ENCODE measurements at places on chromosomes 16 and 17.
A peak's percentile ranks its signal among the peaks of the same experiment; 100 is the strongest.

DNA sequence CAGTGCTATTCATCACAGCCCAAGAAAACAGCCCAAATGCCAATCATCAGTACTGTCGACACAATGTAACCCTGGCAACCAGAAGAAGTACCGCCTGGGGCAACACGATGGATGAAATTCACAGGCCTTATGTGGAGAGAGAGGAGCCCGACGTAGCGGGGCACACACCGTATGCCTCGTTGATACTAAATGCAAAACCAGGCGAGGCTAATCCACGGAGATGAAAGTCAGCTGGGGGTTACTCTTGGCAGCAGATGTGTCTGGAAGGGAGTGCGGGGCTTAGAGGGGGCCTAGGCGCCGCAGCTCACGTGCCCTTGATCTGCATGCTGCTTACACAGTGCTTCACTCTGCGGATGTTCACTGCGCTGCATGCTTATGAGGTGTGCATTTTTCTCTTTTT, 29.8 kb downstream of the ITGAE start:
- no peak for DNase-seq

GRCh38 chr16:88939972-88940861, 36.8 kb downstream of the CBFA2T3 start:
- no peak for DNase-seq

DNA sequence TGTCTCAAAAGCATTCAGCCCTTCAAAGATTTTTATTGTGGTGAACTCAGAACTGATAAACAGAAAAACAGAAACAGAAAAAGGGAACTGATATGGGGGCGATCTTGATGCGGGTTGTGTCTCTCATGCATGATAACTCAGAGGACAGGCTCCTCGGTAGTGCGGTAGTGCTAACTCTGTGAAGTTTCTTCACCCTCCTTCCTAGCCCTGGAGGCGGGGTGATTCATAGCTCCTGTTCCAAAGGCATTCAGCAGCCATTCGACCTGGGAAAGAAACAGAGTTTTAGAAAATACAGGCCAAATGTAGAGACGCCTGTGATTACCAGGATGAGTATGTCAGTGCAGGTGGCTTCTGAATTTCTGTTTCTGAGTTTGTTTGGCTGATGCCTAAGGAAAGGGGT, 5.5 kb upstream of the MAF start:
- no peak for DNase-seq

- DNase-seq = no peak
Measured at GRCh38 chr16:88064011-88064888, 113.0 kb downstream of the BANP start.

DNA sequence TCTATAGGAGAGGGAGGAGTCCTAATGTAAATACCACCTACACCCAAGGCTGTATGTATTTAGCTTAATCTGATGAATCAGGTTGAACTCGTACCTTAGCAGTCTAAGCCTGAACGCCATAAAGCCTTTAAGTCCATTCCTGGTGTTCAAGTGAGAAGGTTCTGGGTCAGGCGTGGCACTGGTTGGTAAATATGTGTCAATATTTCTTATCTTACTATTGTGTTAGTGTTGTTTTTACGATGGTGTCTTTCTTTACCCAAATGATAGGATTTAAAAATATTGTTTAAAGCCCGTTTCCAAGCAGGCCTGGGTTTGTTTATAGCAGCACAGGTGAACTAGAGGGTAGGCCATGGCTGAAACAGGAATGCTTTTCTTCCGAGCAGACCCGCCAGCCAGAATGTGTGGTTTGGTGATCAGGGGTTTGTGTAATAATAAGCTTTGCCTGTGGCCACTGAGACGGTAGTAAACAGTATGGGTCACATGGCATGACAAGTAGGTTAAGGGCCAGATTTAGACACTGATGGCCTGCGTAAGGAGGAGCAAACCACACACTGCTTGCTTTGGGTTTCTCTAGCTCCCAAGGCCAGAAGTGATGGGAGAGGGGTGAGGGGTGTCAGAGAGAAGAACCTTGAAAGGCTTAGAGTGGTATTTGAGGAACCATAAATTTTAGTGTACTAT, 3.3 kb downstream of the TMEM94 start:
- DNase-seq = no peak

- DNase-seq = no peak
Measured at GRCh38 chr16:58011652-58012051, 10.4 kb downstream of the USB1 start.

GRCh38 chr16:29112755-29113347, 128.0 kb downstream of the LAT start:
- no peak for DNase-seq

DNA sequence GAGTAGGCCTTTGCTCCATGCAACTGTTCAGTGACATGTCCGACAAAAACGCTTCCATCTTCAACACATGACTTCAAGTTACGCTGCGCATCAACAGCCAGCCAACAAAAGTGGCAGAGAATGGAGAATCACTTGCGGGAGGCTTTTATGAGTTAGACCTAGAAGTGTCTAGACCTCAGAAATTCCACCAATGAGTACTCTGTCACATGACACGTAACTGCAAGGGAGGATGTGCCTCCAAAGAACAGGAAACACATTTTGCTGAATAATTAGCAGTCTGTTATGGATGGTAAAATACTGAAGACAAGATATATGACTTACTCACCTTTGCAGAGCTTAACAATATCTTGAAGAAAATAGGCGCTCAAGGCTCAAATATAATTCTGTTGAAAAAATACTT, 62.1 kb downstream of the MYO1D start:
- DNase-seq = no peak

DNA sequence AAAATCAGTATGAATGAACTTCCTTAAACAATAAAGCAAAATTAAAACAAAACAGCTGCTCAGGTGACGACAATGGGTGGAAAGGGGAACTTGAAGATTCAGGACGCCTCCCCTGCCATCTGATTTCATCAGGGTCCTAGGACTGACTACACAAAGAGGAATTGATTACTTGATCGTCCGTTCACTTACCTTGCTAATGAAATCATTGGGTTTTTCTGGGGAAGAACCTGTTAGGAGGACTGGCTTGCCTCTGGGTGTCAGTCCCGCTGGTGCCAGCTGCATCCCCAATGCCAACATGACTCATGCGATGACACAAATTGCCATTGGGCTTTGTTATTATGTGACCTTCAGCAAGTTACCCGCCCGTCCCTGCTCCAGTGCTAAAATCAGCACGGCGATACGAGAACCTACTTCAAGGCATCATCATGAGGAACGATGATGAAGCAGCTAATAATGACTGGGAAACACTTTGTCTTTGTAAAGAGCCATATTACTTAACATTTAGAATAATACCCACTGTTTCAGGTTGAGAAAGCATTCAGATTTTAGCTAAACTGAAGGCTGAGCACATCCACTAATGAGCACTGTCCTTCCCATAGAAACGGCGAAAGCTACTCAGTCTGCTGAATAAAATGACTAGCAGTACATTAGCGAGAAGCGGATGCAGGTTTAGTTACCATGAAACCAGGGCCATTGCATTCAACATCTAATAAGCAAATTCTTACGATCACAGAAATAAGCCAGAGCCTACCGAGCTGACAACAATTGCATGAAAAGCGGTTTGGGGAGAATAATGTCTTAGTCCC, 139.4 kb downstream of the ZFHX3 start:
- DNase-seq = peak; percentile 45

GRCh38 chr17:59361386-59361785, 29.9 kb downstream of the YPEL2 start:
- DNase-seq = no peak

- peak; percentile 74 for DNase-seq
Measured at GRCh38 chr16:84647828-84648594, at the start of gene KLHL36. Gene KLHL36, plus strand, starts transcription at chr16:84648511. Its CDS starts 2,357 bp downstream, at chr16:84650868.

DNA sequence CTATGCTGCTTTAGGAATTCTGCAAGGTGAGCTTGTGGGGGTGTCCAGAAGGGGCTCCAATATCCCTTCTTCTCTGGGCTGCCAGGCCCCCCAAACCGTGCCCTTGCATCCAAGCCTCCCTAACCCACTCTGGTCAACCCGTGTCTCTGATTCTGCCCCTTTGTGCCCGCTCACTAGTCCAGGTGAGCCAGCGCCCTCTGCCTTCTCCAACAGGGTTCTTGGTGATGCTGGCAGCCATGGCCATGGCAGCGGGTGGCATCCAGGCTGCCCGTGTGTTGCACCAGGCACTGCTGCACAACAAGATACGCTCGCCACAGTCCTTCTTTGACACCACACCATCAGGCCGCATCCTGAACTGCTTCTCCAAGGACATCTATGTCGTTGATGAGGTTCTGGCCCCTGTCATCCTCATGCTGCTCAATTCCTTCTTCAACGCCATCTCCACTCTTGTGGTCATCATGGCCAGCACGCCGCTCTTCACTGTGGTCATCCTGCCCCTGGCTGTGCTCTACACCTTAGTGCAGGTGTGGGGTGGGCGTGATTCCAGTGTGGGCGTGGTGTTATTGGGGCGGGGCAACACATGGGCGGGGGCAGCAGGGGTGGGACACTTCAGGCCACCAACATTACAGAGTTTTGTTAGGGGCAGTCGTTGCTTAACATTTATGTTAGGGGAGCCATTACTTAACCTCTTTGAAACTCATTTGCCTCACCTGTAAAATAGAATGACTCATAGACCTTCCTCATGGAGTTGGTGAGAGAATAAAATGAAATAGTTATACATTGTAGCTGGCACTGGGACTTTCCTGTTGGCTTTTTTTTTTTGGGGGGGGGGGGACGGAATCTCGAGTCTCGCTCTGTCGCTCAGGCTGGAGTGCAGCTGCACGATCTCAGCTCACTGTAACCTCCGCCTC, 31.4 kb downstream of the ANKRD40 start:
- DNase-seq = no peak

DNA sequence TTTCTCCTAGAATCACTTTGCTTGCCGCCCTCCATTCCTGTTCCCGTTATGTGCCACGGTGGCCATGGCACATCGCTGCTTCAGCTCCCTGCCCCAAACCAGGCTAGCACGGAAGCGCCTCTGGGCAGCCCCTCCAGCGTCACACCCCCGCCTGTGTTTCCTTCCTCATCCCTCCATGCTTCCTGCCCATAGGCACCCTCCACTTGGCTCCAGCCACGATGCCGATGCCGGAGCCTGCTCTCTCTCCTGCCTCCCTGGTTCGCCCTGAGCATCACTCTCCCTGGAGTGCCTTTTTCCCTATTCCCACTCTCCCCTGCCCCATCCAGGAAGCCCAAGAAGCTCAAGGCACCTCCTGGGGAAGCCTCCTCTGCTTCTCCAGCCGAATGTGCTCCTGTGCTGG, 3.2 kb upstream of the ARHGAP23 start:
- DNase-seq = no peak

DNA sequence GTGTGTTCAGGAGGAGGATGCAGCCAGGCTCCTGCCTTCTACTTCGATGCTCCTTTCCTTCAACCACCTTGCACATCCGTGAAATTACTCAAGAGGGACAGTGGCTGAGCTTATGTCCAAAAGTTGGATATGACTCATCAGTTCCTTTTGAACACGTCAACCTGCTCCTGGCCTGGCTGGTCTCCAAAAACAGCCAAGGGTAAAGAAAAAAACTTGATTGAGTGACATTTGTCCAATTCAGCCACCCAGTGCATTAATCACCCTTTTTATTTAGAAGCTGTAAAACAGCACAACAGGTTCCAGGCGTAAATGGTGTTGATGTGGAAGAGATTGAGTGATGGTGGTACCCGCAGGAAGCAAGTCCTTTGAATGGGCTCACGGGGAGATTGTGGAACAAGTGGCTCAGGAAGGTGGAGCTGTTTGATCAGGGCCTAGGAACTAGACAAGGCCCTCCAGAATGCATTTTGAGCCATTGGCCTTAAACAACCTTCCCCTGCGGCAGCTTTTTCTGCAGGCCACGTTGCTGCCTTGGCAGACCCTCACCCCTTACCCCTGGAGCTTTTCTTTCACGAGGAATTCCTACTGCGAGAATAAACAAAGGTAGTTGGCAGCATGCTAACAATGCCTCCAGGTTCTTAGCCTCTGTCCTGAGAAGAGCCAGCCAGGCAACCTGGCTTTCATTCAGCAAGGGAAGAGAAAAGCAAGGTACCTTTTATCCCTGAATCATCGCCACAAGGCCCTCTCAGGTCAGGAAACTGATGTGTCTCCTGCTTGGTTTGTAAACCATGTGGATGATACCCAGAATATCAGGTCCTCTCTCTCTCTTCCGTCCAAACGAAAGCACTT, 173.3 kb upstream of the CACNG5 start:
- no peak for DNase-seq

DNA sequence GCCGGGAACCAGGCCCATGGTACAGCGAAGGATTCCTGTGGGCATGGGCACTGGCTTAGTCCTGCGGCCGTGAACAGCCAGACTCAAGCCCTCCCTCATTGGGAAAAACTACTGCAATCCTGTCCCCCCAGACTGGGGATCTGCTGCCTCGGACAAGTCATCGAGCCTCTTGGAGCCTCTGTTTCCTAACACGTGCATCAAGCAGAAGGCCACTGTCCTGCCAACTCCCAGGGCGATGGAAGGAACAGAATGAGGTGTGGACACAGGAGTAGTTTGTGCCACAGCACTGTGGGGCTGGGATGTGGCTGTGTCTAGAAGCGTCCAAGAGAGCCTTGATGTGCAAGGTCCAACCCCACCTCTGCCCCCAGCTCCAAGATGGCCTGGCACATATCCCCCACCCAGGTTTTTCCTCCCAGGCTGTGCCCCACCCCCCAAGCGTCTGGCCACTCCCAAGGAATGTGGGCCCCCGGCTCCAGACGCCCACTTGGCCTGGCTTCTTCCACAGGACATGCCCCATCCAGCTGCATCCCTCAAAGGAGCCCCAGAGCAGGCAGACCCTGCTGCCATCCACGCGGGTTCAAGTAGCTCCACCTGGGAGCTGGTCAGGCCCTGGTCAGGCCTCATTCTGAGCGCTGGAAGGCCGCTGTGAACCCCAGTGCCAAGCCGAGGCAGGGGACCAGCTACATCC, 3.4 kb downstream of the CAMKK1 start:
- no peak for DNase-seq

DNA sequence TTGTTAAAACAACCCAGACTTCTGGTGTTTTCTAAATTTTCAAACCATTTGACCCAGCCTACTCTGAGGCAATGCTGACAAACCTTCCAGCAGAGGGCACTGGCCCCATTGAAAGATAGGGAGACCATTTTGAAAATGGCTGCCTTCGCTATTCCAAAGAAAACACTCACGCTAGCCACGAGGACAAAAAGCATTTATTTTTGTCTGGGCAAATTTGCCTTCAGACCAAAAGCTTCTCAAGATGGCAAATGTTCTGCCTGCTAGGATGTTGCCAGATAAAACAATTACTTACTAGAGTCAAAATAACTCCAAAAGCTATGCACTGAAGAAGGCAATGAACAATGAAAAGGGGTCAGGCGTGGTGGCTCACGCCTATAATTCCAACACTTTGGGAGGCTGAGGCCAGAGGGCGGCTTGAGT, 296.7 kb upstream of the IRX5 start:
- DNase-seq = peak; percentile 75

Measured in Karpas-422 (cell line).